AG04449 (cell line): ENCODE measurements at places on chromosomes 4 and X.

GRCh38 chrX:19177721-19178120 lies 55.5 kb upstream of the ADGRG2 start:
- DNase-seq, result no peak

DNA sequence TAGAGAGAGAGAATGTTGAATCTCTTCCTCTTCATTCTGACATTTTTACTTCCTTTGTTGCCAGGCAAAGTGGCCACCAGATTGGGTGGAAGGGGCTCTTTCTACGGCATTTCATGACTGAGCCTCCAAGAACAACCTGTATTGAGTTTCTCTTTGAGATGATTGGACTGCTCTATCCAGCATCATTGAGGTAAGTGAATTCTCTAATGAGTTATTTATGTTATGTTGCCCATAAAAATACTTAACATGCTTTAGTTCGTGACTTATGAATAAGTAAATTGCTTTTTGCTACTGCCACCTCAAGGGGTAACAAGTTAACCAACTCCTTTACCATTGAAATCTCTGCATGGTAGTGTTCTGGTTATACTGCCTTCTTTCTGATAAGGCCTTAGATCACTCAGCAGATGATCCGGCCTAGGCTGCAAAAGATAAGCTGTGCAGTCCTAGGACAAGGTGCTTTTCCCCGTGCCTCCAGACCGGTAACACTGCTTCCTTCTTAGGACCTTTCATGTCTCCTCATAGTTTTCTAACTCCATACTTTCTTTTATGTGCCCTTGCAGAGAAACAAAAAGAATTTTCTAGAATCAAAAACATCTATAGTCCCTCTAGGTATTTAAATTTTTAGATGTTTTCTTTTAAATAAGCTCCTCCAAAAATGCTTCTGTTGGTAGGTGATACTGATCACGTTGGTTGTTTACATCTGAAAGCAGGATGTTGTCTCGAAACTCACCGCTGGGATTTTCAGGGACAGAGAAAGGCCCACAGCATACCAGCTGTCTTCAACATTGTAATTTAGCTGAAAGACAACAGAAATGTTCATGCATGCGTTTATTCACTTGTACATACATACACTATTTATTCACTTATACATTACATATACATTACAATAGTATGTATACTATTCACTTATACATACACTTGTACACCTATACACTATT lies 157.1 kb upstream of the RBPJ start:
- no peak for DNase-seq

DNA sequence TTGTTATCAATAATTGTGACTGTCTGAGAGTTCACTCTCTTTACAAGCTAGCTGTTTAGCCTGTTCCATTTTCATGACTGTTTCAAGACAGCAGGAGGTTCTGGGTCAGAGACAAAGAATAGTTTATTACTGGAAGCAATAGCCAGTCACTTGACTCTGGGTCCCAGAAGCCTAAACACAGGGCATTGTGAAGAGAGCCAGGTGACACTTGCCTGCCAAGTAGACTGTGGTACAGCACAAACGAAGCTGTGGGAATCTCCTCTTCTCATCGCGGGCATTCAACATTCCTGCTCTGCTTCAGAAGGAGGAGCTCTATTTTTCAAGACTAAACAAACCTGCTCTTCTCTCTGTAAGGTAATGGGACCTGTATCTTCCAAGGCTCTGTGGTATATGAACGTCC lies 485.1 kb downstream of the TRIML1 start:
- DNase-seq, result no peak

GRCh38 chr4:147327322-147327721 lies 153.6 kb upstream of the EDNRA start:
- no peak for DNase-seq

DNA sequence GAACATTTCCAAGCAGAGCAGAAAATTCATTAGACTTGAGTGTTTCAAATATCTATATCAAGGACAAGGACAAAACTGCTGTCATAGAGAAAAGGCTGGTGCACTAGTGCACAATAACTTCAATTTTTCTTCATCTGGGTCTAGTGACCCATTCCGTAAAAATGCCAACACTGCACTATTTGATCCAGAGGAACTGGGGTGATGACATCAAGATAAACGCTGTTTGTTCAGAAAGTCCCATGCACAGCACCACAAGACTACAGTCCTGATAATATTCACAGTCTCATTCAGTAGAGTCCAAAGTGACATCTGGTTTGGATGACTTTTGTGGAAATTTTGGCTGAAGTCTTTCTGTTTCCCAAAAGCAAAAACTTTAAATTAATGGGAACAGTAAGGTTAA lies 303.5 kb upstream of the GALNT7 start:
- DNase-seq, result no peak

- DNase-seq, result no peak
These were observed 29.6 kb downstream of the ATP11C start for GRCh38 chrX:139903210-139903609.

GRCh38 chr4:95283320-95283719 lies 265.5 kb downstream of the UNC5C start:
- DNase-seq, result no peak

GRCh38 chrX:39820938-39821708 lies 276.6 kb downstream of the BCOR start:
- no peak for DNase-seq

DNA sequence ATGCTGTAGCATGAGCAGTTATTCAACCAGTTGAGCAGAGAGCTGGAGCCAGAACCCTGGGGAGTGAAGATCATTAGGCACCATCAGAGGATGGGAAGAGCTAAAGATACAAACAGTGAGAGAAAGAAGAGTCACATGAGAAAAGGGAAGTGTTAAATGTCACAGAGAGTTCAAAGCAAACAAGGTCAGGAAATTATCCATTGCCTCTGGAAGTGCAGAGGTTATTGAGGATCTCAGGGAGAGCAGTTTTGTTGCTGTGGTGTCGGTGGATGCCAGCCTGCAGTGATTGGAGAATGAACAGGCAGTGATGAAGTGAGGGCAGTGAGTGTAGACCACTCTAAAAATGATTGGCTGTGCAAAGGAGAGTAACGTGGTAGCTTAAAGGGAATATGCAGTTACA lies 17.7 kb downstream of the SPARCL1 start:
- DNase-seq, result no peak

GRCh38 chrX:45232139-45232538 lies 31.5 kb upstream of the DIPK2B start:
- DNase-seq, result no peak

- no peak for DNase-seq
These were observed 31.6 kb downstream of the SLC10A7 start for GRCh38 chr4:146490106-146490505.

GRCh38 chr4:143726714-143727113 lies 26.2 kb upstream of the FREM3 start:
- no peak for DNase-seq

DNA sequence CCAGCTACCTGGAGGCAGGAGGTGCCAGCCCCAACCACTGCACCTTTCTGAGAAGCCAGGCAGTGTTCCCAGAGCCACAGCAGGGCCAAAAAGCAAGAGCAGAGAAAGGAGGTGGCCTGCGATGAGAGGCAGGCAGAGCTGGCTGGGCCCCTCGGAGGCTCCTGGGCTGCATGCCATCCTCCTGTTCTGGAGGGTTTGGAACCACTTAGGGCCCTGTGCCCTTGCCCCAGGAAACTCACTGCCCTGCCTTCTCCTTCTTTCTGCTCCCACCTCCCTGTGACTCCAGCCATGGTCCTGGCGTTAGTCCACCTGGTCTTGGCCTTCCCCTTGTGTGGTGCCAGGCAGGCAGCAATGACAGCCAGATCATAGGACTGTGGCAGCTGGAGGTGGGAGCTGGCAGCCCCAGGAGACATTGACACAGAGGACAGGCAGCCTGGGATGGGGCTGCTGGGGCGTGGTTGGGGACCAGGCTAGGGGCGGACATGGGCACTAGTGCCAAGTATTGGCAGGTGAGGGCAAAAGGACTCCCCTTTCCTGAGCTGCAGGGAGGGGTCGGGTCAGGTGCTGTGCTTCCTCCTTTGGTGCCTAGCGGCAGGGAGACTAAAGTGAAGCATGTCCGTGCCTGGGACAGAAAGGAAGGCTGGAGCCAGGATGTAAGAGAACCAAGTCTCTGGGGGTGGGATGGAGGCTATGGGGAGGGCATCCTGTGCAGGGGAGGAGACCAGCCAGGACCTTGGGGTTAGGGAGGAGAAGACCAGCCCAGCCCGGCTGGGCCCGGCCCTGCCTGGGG lies 1.4 kb downstream of the APLN start:
- no peak for DNase-seq

DNA sequence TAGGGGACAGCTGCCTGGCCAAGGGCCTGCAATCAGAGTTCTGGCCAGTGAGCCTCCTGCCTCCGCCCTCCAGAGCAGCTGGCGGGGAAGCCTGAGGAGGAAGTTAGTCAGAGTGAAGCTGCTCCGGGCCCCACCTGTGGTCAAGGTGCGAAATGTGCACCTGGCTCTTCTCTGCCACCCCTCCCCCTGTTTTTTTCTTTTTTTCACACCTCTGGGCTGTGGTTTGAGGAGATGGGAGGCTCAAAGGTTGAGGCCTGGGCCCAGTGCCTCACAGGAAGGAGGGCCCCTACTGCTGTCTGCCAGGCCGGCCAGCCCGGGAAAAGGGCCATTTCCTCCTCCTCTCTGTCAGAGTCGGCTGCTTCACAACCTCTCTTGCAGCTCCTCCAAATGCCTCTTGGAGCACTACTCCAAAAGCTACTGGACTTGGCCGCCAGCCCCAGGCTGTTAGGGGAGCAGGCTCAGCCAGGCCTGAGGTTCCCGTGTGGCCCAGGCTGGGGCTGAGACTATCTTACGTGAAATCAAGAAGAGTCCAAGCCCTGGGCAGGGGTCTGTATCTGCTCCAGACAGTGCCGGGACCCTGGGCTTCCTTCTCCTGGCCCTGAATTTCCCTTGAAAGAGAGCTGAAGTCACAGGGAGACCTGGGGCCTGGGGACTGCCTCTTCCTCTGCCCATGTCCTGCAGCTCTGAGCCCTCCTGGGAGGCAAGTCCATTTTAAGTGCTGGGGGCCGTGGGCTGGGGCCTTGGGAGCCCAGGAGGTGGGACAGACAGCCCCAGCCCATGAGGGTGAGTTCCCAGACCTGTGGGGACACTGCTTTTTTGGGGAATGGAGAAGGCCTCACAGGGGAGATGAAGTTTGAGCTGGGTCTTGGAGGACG lies 4.5 kb upstream of the CXCR3 start:
- peak; percentile 21 for DNase-seq

DNA sequence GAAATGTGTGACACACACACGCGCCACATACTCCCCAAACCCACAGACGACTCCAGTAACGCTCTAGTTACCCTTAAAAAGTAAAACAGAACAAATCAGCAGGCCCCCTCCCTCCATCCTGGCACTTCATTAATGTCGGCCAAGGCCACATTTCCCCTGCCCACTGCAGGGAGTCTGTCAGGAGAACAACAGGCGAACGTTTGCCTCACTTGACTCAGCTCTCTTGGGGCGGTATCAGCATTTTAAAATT lies 671 bp upstream of the FHIP1A start:
- no peak for DNase-seq

DNA sequence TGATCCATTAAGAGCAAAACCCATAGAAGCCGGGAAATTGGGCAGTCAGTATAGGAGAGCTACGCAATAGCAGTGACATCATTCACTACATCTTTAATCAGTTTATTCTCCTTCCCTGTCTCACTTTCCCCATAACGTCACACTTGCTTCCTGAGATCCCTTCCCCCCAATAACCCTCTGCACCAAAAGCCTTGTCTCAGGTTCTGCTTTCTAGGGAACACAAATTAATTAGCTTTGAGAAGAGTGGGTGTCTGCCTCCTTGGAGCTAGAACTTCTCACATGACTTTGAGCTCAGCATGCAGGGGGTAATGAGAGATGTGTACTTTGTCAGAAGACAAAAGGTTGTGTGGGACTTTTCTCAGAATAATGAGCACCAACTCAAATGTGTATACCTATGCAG lies 128.3 kb upstream of the MAOA start:
- no peak for DNase-seq

DNA sequence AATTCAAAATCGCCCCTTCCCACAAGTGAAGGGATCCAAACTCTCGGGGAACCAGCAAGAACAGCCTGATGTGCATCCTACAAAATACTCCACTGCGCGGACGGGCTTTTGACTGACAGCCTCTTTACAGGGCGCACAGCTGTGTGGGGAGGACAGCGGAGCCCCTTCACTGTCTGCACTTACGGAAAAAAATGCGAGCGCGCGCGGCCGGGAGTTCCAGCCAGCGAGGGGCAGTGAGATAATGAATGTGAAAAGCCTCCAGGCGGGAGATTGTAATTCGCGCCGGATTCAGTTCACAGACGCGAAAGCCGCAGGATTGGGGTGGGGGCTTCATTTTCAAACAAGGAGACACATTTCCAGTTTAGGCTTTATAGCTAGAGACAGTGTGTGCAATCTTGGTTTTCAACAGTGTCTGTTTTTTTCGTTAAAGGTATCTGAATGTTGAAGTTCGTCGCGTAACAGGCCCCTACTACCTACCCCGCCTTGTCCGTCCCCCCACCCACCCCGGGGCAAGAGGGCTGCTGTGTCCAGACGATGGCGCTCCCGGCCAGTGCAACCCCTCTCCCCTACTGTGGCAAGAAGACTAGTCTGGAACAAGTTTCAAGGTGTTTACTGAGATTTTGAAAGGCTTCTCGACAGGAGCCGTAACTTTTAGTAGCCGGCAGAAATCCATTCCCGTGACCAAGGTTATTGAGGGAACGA lies 1.7 kb upstream of the GPR50 start:
- no peak for DNase-seq

GRCh38 chrX:119523664-119524184 lies 41.5 kb downstream of the STEEP1 start:
- DNase-seq, result no peak

DNA sequence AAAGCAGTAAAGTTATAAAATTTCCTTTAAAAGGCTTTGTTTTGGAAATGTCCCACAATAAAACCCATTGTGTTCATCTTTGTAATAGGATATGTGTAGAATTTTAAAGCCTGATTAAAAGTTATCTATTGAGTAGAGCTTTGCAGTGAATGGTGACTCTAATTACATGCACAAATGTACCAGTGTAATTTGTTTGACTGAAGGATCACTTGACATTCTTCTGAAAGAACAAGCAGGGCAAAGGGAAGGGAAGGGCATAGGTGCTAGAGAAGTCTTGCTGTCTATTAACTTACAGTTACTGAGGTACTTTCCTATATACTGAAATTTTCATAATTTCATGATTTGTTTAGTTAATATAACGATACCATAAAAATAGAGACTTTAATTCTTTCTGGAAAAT lies 70.8 kb downstream of the STIM2 start:
- DNase-seq, result no peak

- no peak for DNase-seq
These were observed 30.0 kb upstream of the APELA start for GRCh38 chr4:164847016-164847415.

DNA sequence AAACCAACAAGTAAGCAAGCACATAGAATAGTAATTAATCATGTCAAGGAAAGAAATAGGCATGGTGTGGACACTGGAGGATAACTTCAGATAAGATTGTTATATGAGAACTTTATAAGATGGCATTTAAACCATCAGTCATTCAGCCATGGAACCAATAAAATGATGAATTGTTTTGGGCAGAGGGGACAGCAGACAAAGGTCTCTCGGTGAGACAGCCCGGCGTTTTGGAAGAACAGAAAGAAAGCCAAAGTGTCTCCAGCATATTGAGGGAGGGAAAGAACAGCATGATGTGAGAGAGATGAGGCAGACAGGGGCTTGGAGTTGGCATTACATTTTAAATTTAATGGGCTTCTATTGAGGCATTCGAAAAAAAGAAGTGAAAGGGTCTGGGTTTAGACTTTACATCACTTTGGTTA lies 883 bp upstream of the PPM1K start:
- DNase-seq, result no peak

- DNase-seq, result no peak
These were observed 652 bp downstream of the COL25A1 start for GRCh38 chr4:109301651-109302360.

- DNase-seq, result no peak
These were observed 7.8 kb downstream of the FRMPD3 start for GRCh38 chrX:107457289-107457688.
